NCI-H2227 treated with DMSO at 0.1 percent for 48 hours (cell line): ENCODE measurements at places on chromosomes 5 and 9.

DNA sequence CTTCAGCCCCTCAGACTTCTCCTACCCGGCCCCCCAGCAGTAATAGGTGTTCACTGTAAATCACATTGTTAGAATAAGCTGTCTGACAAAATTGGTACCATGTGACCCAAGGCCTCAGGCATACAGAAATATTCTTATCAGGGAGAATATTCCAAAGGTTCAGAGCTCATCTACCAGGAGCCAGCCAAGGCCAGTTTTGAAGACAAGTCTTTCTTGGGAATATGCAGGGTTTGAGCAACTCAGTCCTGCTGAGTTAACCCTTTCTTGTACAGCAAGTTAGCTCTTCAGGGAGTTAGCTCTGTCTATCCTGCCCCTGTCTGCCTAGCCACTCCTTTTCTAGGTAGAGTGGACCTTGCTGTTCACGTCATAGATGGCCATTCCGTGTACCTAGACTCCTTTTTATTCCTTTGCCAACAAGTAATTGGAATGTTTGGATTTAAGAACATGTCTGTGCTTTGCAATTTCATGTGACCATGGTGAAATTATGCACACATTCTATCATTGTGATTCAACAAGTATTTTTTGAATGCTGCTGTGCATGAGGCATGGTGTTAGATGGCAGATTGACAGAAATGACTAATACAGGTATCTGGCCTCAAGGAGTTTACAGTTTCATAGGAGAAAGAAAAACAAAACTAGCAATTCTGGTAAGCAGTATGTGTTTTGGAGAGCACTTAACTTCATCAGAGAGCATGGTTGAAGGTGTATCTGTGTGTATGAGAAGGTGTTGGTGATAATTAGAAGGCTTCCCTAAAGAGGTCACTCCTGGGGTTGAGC is 22.6 kb downstream of the TGFBR1 start:
- DNase-seq: no peak

GRCh38 chr9:69601698-69602097 is 70.5 kb downstream of the APBA1 start:
- DNase-seq: no peak

DNA sequence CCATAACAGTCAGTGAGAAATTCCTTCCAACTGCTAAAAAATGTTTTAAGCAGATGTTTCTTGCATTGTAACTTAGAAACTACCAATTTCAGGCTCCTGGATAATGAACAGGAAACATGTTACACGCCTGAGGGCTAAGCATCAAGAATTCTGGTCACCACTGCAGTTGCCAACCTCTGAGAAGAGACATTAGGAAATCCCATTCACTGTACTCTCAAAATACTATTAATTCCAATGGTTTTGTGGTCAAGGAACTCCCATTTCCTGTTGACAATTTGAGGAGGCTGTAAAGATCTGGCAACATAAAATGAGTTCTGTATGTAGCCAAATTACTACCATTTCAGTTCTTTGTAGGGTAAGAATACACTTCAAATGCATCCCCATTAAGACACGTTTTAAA is 456.0 kb upstream of the MEF2C start:
- DNase-seq: no peak

- no peak for DNase-seq
Measured at GRCh38 chr9:92141144-92142129, 26.2 kb upstream of the SPTLC1 start.

DNA sequence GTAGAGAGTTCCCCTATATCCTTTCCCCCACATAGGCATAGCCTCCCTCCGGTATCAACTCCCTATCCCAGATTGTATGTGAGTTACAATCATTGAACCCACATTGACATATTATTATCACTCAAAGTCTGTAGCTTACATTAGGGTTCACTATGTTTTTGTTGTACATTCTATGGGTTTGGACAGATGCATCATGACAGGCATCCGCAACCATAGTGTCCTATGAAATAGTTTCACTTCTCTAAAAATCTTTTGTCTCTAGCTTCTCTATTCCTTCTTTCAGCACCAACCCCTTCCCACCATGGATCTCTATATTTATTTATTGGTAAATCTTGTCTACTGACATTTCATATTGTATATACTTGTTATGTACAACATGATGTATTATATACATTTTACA is 31.6 kb downstream of the TAF11L14 start:
- no peak for DNase-seq

DNA sequence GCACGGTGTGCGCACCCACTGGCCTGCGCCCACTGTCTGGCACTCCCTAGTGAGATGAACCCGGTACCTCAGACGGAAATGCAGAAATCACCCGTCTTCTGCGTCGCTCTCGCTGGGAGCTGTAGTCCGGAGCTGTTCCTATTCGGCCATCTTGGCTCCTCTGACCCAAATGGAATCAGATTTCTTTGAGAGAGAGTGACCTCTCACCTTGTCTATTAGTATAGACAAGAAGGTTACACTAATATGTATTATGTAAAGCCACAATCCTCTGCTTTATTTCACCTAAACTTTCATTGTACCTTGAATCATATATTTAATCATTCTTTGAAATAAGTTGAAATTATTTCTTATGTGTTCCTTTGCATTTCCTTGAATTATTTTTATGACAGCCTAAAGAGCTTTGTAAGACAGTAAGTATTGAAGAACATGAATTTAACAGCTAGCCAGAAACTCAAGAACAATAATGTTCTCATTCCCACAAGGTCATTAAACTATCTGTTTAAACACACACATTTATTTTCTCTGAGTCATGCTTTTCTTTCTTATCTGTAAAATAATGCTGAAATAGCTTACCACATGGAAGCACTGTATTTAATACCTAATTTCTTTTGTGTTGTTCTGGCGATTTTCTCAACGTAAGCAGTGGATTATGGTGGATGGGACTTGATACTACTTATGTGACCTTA is 91.8 kb upstream of the DMRTA1 start:
- DNase-seq: no peak

- DNase-seq: no peak
Measured at GRCh38 chr5:52771343-52772039, 16.2 kb upstream of the ITGA1 start.
